ENCODE measurements at places on chromosomes 7 and 10.

DNA sequence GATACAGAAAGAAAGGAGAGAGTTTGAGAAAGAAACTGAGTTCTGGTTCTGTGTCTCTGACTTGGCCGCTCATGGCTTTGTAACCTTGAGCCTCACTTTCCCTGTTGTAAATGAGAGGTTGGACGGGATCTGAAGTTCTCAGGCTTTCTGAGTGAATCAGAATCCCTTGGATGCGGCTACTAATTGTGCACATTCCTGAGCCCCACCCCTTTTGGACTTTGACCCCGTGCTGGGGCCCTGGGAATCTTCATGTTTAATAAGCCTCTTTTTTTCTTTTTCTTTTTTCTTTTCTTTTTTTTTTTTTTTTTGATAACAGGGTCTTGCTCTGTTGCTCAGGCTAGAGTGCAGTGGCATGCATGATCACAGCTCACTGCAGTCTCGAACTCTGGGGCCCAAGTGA lies 26.9 kb downstream of the SLC25A28 start:
- DNase-seq = no peak

- no peak for DNase-seq
Measured at GRCh38 chr7:82430500-82431465, 12.8 kb downstream of the CACNA2D1 start.

DNA sequence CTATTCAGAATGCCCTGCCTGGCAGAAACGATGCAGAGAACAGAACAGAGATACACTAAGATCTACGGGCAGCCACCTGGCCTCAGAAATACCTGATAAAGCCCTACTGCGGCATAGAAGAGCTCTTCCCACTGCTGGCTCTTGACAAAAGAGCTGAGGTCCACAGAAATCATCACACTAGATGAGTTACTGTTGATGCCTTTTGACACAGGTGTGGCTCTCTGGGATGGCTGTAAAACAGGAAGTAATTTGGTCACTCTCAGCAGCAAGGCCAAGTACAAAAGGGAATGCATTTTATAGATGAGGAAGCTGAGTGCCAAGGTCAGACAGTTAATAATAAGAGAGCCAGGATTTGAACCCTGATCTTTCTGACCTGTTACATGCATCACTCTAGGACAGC lies 35.0 kb upstream of the ACSL5 start:
- no peak for DNase-seq

DNA sequence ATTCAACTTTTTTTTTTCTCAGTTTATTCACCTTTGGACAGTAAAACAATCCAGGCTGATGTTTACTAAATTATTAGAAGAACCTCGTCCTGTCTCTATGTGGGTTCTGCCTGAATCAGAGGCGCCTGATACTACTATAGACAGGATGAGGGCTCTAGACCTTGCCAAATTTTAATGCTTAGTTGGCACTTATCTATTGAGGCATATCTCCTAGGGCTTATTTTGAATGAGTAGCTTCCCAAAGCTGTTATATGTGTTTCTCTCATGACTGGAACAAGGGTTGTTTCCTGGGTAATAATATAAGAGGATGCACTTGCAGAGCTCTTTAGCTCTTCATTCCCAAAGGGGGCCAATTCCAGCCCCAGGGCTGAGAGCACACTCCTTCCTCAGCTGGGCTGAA lies 23.6 kb downstream of the HECW1 start:
- no peak for DNase-seq

DNA sequence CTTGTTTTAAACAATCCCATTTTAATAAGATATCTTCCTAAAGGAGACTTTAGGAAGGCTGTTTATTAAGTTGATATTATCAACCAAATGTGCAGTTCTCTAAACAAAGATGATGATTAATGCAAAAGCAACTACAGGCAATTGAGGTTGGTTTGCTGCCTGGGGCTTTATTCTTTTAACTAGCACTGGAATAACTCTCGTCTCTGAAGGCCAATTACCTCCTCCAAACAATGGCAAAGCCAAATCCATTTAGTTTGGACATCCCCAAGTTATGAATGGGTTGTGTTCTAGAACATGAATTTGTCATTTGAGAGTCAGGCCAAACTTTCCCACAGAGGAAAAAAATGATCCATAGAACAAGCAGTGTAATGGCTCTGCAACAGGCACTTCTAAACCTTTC lies 114.1 kb downstream of the SLC16A9 start:
- no peak for DNase-seq

- no peak for DNase-seq
Measured at GRCh38 chr7:6284055-6284400, 11.6 kb upstream of the CYTH3 start.

DNA sequence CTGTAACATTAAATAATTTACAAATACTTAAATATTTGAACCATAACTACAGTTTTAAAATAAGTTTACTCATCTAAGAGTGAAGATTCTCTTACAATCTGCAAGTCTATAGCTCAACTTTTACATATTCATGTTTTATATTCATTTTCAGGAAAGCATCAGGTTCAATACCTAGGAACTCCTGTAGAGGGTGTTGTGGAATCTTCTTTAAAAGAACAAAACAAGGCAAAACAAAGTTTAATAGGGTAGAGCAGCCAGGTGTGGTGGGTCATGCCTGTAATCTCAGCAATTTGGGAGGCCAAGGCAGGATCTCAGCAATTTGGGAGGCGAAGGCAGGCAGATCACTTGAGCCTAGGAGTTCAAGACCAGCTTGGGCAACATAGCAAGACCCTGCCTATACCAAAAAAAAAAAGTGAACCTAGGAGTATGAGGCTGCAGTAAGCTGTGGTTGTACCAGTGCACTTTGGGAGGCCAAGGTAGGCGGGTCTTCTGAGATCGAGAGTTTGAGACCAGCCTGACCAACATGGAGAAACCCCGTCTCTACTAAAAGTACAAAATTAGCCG lies 45.1 kb downstream of the ST8SIA6 start:
- no peak for DNase-seq

DNA sequence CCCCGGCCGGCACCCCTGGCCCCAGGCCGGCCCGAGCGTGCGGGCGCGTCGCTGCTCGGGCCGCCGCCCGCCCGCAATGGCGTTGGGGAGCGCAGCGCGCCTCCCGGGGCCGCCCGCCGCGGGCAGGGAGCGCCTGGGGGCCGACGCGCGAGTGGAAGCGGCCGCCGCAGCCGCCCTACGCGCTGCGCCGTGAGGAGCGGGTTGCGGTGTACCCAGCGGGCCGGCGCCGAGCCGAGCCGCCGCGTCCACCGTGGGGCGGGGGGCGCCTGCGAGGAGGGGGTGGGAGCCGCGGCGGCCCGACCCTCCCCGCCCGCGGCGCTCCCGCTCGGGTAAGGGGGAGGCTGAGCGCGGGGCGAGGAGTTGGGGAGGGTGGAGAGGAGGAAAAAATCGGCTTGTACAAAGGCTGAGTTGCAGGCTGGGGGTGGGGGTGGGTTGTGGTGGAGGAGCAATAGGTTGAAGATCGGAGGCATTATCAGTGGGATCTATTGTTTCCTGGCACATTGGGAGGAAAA lies 473 bp downstream of the PPP1R9A start:
- no peak for DNase-seq

- DNase-seq = no peak
Measured at GRCh38 chr7:67589183-67589582, 592.5 kb downstream of the TYW1 start.

DNA sequence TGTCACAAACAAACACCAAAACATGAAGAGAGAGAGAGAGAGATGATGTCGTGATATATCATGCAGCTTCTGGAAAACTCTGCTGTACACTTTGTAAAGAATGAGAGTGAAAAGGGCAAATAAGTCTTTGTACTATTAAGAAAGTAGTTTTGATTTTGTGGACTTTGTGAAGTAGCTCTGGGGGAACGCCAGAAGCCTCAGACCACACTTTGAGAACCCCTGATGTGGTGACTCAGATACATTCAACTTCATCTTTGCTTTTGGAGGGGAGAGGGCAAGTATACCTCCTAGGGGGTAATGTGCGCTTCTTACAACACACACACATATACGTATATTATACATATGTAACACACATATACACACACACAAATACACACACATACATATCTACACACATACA lies 84.3 kb downstream of the GALNT17 start:
- DNase-seq = no peak

DNA sequence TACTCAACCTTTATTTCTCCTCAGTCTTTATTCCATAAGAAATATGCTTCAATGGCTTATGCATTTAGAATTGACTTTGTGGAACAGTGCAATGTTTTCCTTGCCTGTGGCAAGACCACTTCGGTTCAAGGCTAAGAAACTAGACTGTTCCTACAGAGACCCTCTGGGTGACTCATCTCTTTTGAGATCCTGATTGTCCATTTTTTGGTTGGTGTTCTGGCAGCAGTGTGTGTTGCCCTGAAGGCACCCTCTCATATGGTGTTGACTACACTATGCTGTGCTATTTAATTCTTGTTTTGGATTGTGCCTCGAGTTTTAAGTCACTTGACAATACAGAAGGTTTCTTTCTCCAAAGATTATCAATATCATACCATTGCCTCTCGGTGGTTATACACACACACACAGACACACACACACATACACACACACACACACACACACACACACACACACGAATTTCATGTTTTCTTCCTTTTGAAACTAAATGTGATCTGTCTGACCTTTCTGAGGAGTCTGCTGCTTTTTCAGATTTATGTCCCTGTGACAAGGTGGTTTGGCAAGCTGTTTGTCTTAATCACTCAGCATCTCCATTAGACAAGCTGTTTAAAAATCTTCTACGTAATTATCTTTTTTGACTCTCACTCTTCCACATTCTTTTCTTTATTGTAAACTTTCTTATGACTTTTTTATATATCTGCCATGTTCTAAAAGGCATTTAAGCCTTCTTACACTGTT lies 187.2 kb downstream of the VTI1A start:
- no peak for DNase-seq

GRCh38 chr10:119421891-119422681 lies 120.4 kb downstream of the RGS10 start:
- no peak for DNase-seq

DNA sequence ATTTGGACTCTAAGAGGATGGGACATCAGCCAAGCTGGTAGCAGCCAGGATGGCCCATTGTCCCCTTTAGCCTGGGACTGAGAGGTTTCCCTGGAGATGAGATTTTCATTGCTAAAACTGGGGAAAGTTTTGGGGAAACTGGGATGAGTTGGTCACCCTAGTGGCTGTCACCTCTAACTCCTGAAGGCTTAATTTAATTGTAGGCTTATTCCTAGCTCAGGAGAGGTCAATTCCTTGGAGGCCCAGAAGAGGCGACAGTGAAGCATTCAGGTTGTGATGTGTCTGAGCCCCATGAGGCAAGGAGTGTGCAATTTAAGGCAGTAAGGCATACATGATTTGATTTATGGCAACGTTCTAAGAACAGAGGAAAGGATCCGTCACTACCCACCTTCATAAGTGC lies 24.9 kb upstream of the JAZF1 start:
- DNase-seq = no peak

- no peak for DNase-seq
Measured at GRCh38 chr10:72088889-72089575, 681 bp upstream of the SPOCK2 start.

DNA sequence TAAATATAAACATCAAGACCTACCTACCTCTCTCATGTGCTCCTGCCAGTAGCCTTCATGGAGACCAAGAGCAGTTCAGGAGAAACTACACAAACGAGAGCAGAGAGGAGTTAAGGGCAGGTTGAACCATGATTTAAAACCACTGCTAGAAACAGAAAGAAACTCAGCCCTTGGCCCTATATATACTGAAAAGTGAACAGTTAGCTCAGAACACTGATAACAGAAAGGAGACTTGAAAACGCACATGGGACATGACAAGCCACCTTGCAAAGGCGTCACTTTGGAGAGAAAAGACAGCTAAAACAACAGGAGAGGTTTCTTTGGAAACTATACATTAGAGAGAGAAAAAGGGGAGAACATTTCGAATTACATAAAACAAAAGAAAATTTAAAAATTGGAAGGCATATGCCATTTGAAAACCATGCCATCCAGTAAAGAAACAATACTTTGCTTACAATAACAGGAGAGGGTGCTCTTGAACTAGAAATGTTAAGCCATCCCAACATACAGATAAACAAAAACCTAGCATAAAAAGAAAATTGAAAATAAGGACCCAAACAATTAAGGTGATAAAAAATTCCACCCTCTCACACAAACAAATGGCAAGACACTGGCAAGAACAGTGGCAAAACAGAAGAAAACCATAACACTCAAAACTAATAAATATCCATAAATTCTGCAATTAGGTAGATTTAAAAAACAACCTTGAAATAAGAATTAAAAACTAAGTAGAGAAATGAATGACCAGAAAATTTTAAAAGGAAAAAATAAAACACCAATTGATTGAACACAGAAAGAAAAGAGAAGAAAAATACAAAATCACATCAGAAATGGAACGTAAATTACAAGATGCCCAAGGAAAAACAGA lies 232.7 kb downstream of the IMMP2L start:
- DNase-seq = no peak

DNA sequence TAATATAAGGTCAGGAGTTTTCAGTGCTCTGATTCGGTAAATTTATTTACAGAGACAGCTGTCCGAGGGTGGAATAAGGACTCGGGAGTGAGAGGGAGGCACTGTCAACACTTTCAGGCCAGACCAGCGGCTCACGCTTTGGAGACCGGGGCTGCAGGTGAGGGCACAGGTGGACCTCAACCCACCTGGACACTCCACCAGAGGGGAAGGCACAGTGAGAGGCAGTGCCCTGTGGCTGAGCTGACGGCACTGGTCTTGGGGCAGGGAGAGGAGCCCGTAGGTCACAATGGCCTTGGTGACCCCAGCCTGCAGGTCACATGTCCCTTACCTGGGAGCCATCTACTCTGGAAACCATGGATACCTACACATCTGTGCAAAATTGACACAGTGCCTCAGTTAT lies 315.1 kb downstream of the ADARB2 start:
- DNase-seq = no peak

DNA sequence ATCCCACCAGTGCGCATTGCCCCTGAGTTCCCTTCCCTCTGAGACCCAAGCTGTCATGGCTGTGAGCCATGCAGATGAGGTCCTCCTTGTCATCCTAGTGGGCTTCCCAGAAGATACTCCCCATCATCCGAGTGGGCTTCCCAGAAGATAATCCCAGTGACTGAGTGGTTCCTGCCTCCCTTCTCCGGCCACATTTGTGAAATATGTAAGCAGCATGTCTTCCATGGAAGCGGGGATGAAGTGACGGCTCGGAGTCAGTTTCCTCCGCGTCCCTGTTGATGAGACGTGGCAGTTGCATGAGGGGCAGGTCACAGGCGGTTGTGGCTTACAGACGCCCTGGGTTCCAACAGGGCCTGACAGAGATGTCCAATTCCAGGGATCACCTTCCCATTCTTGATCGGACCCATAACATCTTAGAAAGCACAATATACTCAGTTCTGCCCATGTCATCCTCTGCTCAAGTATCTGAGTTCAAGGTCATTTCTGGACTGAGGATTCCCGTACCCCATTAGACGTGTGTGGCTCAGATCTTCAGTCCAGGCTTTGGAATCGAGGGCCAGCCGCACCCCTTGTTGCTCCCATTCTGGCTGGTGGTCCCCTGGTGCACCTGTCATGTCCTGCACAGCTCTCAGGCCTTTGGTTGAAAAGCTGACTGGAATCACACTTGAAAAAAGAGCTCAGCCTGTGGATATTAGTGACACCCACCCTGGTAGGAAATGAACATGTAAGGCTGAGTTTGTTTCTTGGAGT lies 166.9 kb downstream of the PTPRN2 start:
- DNase-seq = no peak

Data from stimulated activated CD4-positive, alpha-beta T cell treated with anti-CD3 and anti-CD28 coated beads, Interleukin-12 subunit alpha, Interleukin-12 subunit beta, amount 100 ng/mL, for 24 hours (primary cell).